Stimulated activated CD8-positive, alpha-beta memory T cell treated with anti-CD3 and anti-CD28 coated beads, Interleukin-12 subunit alpha, Interleukin-12 subunit beta, amount 100 ng/mL, for 4 hours (primary cell): ENCODE measurements at places on chromosomes 6 and 20.
A peak's percentile ranks its signal among the peaks of the same experiment; 100 is the strongest.

GRCh38 chr6:9186148-9186547, 750.8 kb upstream of the SLC35B3 start:
- DNase-seq: no peak

- no peak for DNase-seq
Measured at GRCh38 chr6:136677822-136678221, 114.5 kb downstream of the MAP3K5 start.

DNA sequence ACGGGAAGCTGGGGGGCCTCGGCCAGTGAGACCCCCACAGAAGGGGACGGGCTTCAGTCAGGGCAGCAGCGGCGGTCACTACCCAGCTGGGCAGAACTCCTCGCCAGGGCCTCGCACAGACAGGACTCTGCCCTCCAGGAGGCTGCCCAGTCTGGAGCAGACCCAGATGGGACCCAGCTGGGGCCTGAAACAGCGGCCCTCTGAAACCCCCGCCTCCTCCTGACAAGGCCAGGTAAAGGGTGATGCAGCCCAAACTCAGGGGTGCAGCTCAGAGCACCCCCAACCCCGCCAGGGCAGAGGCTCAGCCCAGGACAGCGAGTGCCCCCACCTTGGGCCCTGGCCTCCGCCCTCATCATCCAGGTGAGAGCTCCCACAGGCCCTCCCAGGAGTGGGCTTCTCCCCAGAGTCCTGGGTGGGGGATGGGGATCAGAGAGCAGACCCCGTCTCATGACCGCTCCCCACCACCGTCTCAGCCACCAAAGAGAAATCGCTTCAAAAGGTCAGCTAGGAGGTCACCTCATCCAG, 2.2 kb downstream of the EEF1A2 start:
- no peak for DNase-seq

- DNase-seq: no peak
Measured at GRCh38 chr6:51213811-51214210, 395.1 kb downstream of the TFAP2B start.

DNA sequence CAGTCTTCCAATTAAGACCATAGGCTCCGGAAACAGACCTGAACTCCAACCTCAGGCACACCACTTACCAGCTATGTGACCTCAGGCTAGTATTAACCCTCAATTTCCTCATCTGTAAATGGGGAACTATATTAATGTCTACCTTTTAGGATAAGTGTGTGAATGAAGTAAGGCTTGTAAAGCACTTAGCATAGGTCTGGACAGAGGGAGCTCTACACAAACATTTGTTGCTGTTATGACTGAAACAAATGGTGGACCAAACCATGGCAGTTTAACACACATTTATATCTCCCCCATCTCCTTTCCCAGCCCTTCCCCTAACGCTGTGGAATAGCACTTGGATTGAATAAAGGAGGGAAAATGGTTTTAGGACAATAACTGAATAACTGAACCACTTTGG, 48.7 kb downstream of the TSHZ2 start:
- DNase-seq: no peak

GRCh38 chr6:79544299-79544927, 7.2 kb upstream of the LCA5 start:
- no peak for DNase-seq

- no peak for DNase-seq
Measured at GRCh38 chr6:111844921-111845320, 28.3 kb downstream of the FYN start.

DNA sequence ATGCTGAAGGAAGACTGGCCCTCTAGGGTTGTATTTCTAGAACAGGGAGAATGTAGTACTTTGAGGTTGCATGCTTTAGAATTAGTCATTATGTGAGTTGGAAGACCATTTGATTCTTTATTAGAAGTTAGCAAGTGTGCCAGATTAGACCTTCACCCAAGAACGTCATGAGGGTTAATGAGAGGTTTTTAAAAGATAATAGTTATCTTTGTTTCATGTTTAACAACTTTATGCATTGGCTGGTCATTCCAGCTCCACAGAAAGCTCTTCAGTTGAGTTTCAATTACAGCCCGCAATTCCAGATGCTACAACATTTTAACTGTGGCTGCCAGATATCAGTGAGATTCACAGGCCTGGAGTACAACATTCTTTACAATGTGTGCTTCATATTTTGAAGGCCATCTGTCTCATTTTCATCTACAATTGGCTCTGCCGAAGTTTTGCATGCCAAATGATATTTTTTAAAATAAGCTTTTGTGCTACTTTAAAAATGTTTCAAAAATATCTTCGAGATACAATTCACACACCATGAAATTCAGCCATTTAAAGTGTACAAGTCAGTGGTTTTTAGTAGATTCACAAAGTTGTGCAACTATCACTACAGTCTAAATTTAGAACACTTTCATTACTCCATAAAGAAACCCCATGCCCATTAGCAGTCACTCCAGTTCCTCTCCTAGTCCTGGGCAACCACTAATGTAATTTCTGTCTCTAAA, 61.1 kb upstream of the FBXO30 start:
- DNase-seq: no peak

DNA sequence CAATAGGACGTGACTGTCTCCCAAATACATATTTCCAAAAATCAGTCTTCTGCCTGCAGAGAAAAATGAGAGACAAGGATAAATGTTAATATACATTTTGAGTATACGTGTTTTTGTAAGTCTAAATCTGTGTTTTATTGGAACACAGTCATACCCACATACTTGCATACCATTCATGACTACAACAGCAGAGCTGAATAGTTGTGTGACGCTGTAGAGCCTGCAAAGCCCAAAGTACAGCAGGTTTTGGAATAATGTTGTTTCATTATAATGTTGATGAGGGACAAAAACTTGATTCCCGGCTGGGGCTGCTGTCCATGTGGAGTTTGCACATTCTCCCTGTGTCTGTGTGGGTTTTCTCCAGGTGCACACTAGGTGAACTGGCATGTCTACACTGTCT, 23.8 kb upstream of the FBXO9 start:
- no peak for DNase-seq

DNA sequence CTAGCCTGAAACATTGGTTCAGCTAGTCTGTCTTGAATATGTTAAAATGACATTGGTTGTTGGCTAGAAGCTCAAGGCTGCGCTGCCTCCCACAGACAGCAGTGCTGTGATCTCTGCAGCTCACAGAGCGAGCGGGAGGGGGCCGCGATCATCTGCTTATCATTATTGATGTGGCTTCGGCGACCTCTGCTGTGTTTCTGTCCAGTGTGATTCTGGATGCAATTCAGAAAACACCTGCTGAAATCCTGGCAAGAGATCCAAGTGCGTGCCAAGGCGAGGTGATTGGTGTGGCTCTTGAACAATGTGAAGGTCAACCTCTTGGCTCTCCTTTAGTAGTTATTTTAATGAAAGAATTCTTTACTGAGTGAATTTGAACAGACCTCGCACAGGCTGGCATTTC, 142.3 kb upstream of the SASH1 start:
- no peak for DNase-seq

DNA sequence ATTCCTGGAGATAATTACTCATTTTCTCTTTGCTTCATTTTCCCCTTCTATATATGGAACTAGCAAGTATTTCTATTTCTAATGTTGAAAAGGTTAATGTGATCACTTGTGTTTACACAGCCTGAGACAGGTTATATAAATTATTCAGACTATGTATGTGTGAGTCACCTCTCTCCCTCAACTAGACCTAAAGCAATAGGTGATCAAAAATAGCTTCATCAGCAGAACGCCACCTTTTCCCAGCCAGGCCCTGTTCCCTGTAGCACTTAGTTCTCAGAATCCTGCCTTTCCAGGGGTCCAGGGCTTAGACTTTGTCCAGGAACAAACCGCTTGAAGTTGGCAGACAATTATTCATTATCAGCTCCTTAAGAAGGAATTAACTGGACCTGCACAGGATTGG, 125.3 kb upstream of the EXOC2 start:
- DNase-seq: no peak

DNA sequence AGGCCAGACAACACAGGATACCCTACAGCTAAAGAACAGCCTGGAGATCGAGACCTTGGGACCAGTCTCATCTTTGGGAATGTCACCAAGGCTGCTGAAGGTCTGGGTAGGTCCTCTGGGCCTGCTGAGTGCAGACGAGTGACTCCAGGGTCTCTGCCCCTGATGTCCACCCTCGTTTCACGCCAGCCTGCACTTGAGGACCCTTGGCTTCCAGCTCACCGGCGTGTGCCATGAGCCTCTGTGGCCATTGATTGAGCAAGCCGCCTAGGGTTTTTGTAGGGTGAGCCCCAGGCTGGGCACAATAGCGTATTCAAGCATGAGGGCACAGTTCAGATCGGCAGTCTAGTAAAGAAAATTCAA, 4.3 kb downstream of the BPHL start:
- DNase-seq: no peak

DNA sequence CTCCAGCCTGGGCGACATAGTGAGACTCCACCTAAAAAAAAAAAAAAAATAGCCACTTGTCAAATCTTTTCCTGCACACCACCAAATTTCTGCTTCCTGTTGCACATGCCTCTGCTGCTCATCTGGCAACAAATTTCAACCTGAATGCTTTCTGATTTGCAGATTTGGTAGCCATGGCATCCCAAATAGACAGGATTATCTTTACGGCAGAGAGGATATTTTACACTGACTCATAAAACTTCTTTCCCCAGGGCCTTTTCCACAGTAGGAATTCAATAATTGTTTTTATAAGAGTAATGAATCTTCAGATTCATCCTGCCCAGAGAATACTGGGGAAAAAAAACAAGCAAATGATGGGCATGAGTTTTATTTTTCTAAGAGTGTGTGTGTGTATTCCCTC, 264.6 kb downstream of the FRK start:
- no peak for DNase-seq

GRCh38 chr6:37006793-37007339, 1.4 kb downstream of the FGD2 start:
- DNase-seq: no peak

DNA sequence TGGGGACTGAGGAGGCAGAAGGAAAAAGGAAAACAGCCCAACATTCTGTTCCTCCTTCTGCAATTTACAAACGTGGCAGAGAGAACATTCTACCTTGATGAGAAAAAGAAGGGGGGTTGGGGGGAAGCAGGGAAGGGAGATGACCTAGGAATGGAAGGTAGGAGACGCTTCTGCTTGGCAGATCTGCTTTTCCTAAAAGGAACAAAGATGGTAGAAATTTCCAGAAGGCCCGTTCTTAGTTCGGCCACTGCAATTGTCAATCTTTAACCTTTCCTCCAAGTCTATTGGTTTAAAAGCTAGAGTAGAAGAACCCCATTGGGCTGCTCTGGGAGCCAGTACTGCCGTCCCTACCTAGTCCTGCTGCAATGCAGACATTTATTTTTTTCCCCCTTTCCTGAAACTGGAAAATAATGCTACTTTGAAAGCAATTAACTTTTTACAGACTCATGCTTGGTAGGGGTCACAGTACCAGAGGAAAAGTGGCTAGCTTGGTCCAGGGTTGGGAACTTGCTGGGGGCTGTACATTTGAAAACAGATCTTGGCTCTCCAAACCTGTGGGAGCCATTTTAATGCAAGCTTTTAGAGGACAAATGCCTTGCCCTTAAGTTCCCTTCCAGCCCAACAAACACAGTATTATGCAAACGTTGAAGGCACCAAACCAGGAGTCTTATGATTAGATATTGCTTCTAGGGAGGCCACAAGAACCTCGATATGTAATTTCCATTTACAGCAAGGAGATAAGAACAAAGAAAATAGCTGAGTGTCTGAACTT, 2.6 kb downstream of the ZMYND8 start:
- no peak for DNase-seq

DNA sequence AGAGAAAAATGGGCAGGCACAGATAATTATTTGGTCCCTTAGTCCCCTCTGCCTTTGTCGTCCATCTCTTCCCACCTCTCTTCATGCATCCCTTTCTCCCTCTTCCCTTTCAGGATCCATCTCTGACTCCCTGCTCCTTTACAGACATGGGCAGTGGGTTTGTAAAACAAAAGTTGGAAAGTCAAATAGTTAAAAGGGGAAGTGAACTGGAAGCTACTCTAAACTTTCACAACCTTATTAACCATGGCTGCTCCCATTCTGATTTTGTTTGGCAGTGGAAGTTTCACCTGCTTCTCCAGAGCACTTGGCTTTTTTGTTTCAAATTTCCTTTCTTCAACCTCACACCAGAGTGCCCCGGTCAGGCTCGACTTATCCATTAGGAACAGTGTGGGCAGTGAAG, 1.2 kb downstream of the HLA-DQA2 start:
- no peak for DNase-seq

- DNase-seq: no peak
Measured at GRCh38 chr6:54134935-54135334, 23.7 kb downstream of the MLIP start.

GRCh38 chr20:37912874-37913273, 9.9 kb downstream of the VSTM2L start:
- no peak for DNase-seq

- no peak for DNase-seq
Measured at GRCh38 chr6:94478133-94479005, 1059.0 kb upstream of the EPHA7 start.

DNA sequence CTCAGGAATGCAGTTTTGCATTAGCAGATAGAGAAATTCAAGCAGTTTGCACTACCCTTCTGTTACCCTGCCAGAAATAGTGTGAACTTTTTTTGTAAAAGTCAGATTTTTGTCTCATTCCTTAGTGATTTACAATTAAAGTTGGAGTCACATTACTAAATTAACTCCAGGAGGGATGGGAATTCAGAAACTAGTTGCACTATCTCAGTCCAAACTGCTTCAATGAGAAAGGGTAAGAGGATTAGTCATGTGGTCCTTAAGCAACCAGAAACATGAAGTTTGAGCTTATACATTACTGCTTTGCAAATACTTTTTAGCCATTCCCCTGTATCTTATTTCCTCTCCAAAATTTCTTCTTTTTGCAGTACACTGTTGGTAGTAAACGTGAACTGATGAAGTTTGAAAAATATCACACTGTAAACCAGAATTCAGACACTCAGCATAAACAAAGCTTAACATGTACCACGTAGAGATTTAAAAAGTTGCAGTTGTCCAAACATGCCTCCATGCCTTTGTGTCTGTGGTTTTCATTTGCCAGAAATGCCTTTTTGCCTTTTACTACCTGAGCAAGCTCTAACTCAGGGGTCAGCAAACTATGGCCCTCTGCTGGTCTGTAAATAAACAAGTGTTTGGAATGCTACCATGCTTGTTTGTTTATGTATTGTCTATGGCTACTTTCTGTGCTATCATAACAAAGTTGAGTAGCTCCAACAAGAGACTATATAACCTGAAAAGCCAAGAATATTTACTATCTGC, 49.7 kb downstream of the TP53INP2 start:
- DNase-seq: no peak

DNA sequence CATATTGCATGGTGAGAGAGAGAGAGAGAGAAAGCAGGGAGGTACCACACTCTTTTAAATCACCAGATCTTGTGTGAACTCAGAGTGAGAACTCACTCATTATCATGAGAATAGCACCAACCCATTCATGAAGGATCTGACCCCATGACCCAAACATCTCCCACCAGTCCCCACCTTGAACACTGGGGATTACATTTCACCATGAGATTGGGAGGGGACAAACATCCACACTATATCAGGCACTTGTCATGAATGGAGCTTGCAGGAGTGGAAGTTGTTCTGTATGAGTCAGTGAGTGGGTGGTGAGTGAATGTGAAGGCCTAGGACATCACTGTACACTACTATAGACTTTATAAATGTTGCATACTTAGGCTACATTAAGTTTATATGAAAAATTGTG, 47.7 kb upstream of the RNF182 start:
- no peak for DNase-seq

- DNase-seq: peak; percentile 62
Measured at GRCh38 chr6:42782689-42783176, 881 bp downstream of the BICRAL start.
